IMR-90 (cell line): ENCODE measurements at places on chromosomes 6 and 20. TPM values are rescaled to one million over a fixed set of nuclear protein-coding genes. Genes with fewer than 3 reads are reported as not detected.
A peak's percentile ranks its signal among the peaks of the same experiment; 100 is the strongest.

GRCh38 chr6:91976797-91977196, 1389.9 kb upstream of the MAP3K7 start:
- no peaks in the 10 kb centered on the region for H3K4me1 ChIP-seq
- no peak overlapping the region for H3K27ac ChIP-seq

GRCh38 chr6:35181308-35181932, 32.3 kb upstream of the SCUBE3 start:
- H3K4me3 ChIP-seq: no peak overlapping the region
- H3K27me3 ChIP-seq: no peaks in the 10 kb centered on the region
- H3K4me1 ChIP-seq: peaks cover 39% of the 10 kb centered on the region

- H3K27me3 ChIP-seq: no peaks in the 10 kb centered on the region
- H3K36me3 ChIP-seq: no peaks in the 10 kb centered on the region
- no peak for DNase-seq
- H3K4me1 ChIP-seq: no peaks in the 10 kb centered on the region
- H3K27ac ChIP-seq: peak overlapping the region; percentile 27; the same call in 1 of the 2 replicates
Measured at GRCh38 chr6:20400456-20401204, 1.0 kb upstream of the E2F3 start.

- H3K4me1 ChIP-seq: peaks cover 2% of the 10 kb centered on the region; the same call in 1 of the 2 replicates
- no peaks in the 10 kb centered on the region for H3K36me3 ChIP-seq
- no peak for DNase-seq
- no peak overlapping the region for H3K27ac ChIP-seq
Measured at GRCh38 chr6:161415302-161415855, 141.5 kb upstream of the AGPAT4 start.

DNA sequence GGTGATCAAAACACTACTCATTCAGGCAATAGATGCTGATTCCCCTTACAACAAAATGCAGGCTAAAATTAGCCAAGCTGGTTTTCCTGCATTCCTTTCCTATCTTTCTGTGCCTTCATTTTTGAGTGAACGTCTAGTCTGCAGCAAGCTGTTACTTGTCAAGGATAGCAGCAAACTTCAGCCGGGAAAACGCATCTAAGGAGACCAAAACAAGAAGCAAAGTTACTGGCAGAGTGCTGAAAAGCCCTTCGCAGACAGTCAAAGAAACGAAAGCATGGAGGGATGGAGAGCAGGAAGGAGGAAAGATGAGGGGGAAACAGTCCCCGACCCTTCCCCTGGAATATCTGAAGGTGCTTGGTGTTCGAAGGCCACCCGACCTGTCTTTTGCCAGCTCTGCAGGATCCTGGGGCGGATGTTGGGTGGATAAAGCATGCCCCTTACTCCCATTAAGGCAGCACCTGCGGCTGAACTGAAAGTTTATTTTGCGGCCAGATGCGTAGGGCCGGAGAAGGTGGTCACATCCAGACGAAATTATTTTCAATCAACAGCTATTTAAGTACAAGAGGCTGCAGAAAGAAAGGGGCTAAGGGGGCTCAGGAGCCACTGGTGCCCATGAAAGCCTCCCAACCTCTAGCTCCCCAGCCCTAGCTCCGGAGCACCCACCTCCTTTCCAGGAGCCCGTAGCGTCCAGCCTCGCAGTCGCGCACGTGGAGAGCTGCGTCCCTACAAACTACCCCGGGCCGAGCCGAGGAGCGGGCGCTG, 538 bp downstream of the FERMT1 start:
- no peaks in the 10 kb centered on the region for H3K27me3 ChIP-seq
- H3K4me3 ChIP-seq: peak overlapping the region; percentile 47
- peaks cover 3% of the 10 kb centered on the region; the same call in 1 of the 2 replicates for H3K4me1 ChIP-seq
- peak; percentile 45 for DNase-seq
- H3K36me3 ChIP-seq: no peaks in the 10 kb centered on the region
- no peak overlapping the region for H3K27ac ChIP-seq

DNA sequence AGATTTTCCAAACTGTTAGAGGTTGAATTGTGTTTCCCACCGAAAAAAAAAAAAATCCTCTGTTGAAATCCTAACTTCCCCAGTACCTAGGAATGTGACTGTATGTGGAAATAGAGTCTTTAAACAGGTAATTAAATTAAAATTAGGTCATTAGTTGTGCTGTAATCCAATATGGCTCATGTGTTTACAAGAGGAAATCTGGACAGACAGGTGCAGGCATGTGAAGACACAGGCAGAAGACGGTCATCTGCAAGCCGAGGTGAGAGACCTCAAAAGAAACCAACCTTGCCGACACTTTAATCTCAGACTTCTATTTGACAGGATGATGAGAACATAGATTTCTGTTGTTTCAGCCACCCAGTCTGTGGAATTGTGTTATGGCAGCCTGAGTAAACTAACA, 28.6 kb upstream of the EZR start:
- H3K4me3 ChIP-seq: no peak overlapping the region
- H3K4me1 ChIP-seq: peaks cover 8% of the 10 kb centered on the region
- H3K27ac ChIP-seq: no peak overlapping the region

- H3K4me1 ChIP-seq: peaks cover 2% of the 10 kb centered on the region; the same call in 1 of the 2 replicates
- peaks cover 33% of the 10 kb centered on the region for H3K27me3 ChIP-seq
- H3K36me3 ChIP-seq: no peaks in the 10 kb centered on the region
Measured at GRCh38 chr20:57753332-57754164, 43.7 kb upstream of the PMEPA1 start.

PACSIN1 gene
- not detected in 2 replicates for total RNA-seq

LINC00237 gene
- total RNA-seq: not detected in 2 replicates

GSTA3 gene
- total RNA-seq: not detected in 2 replicates

NKX2-2 gene
- total RNA-seq: not detected in 2 replicates
